ENCODE measurements at places on chromosomes 7 and 10. TPM values are rescaled to one million over a fixed set of nuclear protein-coding genes. Genes with fewer than 3 reads are reported as not detected.

DNA sequence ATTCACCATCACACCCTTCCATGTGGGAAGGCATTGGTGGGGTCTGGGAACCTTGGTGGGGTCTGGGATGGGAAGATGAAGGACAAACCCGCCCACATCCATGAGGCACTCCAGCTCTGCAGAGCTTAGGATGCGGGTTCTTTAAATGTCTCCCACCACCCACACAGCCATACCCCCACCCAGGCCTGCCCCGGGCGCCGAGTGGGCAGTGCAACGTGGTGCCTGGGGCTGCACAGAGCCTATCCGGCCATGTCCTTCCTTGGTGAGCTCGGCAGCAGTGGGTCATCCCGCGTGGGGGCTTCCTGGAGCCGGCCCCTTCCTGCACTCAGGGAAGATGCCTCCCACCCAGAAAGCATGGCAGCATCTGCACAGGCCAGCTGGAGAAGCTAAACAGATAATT, 163.5 kb upstream of the TCERG1L start:
- DNase-seq, result no peak

GRCh38 chr7:149770728-149771636, 2.4 kb downstream of the ZNF467 start:
- DNase-seq, result no peak

DNA sequence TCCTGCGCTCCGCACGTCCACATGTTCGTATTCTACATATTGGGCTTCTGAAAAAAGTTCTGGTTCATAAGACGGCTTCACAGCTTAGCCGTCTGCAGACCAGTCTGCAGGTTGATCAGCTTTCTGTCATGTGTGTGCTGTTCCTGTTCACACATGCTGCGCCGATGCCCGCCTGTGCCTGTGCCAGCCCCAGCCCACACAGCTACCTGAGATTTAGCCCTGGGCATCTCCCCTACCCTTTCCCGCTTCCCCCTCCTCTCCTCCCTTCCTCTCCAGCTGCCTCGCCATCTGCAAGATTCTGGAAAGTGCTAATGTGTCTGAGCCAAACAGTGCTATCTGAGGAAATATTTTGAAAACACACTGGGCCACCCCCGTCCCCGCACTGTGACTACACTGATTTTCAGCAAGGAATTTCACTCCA, 7.1 kb downstream of the CHST3 start:
- no peak for DNase-seq

- DNase-seq, result no peak
Observed at GRCh38 chr7:17140406-17140805, 158.0 kb upstream of the AHR start.

GRCh38 chr7:158259671-158260418, 327.8 kb downstream of the PTPRN2 start:
- DNase-seq, result no peak

RNF148 gene
- 7.4 TPM for total RNA-seq

DNA sequence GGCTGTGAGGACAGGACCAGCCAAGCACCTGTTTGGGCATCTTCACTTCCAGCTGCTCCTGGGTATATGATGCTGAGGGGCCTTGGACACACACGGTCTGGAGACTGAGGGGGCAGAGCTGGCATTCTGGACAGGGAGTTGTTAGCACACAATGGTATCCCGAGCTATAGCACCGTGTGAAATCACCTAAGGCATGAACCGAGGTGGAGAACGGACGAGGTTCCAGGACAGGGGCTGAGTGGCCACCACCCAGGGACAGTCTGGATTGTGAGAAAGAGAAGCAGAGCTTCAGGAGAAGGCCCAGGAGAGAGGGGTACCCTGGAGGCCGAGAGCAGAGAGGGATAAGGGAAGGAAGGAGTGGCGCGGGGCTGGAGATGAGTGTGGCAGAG, 571.8 kb downstream of the TCERG1L start:
- DNase-seq, result no peak

NPSR1 gene
- total RNA-seq, result not detected
